ENCODE measurements at places on chromosomes 11 and 22.

DNA sequence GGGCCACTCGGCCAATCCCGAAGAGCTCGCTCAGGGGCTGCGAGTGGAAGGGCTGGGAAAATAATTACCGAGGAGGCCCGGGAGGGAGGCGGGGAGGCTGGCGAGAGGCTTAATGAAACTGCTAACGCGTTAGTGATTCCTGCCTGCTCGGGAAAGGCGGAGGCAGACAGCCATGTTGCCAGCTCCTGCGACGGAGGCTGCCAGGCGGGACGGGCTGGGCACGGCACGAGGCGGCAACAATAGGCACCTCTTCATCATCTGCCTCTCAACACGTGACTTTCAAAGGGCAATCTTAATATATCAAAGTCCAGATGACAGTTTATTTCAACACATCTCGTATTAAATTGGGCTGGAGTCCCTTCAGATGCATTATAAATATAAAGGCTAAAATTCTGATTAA lies 68.0 kb upstream of the TCF20 start:
- DNase-seq, result no peak

DNA sequence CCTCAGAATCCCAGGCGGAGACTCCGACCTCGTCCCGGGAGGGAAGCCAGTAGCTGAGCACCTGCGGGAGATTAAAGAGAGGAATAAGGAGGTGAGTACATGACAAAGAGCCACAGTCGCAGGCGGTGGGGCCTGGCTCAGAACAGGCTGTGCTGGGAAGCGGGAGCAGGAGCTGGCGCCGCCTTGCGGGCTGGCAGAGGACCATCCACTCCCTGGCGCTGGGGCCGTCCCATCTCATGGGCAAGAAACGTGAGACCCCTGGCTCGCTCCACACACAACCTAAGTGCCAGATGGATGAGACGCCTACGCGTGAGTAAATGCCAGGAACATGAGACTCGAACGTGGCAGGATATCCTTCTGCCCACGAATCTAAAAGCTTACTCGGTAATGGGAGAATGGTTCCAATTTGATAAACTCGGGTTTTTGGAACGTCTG lies 6.3 kb downstream of the CEND1 start:
- DNase-seq, result no peak

DNA sequence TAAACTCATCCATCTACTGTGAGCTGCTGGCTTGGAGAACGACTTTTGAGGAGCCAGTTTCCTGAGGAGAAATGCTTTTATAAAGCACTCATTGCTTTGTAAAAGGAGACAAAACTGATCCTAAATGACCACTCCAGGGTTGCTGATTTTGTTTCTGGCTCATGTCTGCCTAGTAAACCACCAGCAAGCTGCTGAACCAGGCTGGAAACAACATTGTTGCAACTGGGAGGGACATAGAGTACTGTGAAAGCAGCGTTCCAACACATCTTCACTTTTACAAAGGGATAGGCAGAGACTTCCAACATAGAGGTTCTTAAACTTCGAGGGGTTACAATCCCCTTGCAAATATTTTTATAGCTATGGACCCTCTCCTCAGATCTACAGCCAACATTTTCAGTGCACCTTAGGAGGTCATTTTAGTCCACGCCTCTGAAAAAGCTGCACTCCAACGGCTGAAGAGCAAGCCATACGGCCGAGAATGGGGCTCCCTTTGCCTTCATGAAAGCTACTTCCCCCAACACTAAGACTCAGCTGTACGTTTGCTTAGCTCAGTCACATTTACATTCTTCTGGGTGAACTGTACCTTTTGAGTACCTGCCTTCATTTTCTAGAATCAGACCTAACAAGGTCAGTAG lies 54.7 kb downstream of the PANX1 start:
- no peak for DNase-seq

DNA sequence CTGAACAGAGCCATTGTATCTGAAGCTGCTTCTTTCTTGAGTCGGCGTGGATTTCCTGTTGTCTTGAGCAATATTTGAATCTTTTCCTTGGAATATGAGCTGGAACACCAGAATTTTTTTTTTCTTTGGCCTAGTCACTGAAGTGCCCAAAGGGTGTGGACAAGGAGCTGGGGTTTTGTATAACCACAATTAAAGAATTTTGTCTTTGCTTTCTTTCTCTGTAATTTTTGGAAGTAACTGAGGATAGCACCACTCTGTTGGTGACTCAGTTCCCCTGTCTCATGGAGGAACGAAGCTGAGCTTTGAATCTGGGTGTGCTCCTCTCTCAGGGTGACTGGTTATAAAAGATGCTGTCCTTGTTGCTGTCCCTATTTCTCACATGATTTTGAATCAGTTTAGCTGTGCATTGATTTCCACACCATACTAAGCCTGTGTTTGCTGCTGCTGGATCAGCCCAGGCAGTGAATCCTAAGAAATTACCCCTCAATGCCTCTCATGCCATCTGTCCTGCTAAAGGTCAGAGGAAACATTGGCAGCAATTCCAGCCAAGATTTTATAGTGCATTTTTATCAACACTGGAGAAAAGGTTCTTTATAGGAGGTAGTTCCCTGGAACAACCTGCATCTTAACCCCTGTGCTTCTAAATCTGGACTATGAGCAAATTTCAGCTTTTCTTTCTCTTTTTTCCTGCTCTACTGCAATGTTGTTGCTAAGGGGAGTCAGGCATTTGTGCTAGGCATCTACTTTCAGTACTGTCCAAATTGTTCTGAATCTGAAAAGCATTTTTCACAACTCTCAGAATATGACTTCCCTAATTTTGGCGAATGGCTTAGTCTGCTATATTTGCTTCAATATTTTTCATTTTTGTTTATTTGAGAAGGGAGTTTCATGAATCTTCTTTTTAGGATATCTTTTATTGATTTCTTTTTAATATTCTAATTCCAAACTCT lies 540.8 kb downstream of the SOX6 start:
- no peak for DNase-seq

DNA sequence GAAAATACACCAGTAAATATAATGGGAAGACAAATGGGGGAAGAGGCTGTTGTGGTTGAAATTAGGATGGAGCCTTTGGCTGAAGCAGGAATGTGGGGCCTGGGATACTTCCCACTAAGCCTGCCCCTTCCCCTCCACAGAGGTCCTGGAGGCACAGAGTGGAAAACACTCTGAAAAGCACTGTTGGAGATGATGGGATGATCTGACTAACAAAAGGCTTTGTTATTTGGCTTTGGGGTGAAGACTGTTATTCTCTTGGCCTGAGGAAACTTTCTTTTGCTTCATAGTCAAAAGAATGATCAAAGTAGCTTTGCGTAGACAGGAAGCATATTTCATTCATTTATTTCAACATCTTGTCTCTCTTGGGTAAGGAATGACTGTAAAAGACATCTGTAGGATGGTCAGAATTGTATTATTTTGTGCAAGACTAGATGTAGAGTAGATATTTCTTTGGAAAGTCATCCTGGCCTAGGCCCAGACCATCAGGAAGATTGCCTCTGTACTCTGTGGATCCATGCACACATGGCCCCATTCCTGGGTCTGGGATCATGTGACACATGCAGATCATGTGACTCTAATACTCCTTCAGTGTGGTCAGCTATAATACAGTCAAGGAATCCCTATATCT lies 111.4 kb downstream of the SPON1 start:
- DNase-seq, result no peak

- DNase-seq, result no peak
These were observed 75.7 kb upstream of the MYO18B start for GRCh38 chr22:25666308-25666707.

- DNase-seq, result no peak
These were observed 4.0 kb downstream of the SYN3 start for GRCh38 chr22:33054001-33054675.

- no peak for DNase-seq
These were observed 9.7 kb upstream of the GLB1L3 start for GRCh38 chr11:134266440-134266839.

Measured in stimulated activated CD4-positive, alpha-beta T cell treated with anti-CD3 and anti-CD28 coated beads, Interleukin-2, amount 100 ng/mL, for 4 hours (primary cell).